ENCODE measurements at places on chromosomes 1 and 21.
A peak's percentile ranks its signal among the peaks of the same experiment; 100 is the strongest.

- no peak for DNase-seq
Measured at GRCh38 chr1:12706061-12706460, 9.8 kb upstream of the AADACL3 start.

DNA sequence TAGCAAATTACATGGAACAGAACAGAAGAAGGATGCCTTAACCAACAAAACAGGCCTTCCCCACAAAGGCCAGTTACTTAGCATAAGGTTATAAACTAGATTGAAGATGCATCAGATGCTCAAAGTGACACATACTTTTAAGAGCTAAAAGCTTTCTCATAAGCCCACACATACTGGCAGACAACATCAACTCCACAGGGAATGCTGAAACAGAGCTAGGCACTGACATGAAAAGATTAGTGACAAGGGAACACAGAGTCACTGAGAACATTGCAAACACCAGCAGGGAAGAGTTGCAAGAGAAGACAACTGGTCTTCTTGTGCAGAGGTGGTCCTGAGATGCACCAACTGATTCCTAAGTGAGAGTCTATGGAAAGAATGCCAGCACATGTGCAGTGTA lies 6.9 kb downstream of the TTC13 start:
- no peak for DNase-seq

DNA sequence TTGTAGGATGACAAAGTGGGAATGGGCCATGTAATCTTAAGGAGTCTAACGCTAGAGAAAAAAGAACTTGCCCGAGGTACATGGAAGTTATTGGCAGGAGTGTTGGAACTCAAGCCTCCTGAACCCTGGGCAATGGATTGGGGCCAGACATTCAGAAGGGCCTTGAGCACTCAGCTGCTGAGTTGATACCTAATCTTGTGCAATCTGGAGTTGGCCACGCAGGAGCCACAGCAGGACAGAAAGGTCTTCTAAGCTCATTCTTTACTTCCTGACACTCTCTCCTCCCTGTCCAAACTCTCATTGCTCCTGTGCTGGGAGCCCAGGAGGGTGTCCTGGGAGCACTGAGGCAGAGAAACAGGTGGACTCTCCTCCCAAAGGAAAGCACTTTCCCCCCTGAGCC lies 25.1 kb upstream of the CSF1 start:
- no peak for DNase-seq

GRCh38 chr1:38133756-38134155 lies 87.2 kb upstream of the POU3F1 start:
- no peak for DNase-seq

DNA sequence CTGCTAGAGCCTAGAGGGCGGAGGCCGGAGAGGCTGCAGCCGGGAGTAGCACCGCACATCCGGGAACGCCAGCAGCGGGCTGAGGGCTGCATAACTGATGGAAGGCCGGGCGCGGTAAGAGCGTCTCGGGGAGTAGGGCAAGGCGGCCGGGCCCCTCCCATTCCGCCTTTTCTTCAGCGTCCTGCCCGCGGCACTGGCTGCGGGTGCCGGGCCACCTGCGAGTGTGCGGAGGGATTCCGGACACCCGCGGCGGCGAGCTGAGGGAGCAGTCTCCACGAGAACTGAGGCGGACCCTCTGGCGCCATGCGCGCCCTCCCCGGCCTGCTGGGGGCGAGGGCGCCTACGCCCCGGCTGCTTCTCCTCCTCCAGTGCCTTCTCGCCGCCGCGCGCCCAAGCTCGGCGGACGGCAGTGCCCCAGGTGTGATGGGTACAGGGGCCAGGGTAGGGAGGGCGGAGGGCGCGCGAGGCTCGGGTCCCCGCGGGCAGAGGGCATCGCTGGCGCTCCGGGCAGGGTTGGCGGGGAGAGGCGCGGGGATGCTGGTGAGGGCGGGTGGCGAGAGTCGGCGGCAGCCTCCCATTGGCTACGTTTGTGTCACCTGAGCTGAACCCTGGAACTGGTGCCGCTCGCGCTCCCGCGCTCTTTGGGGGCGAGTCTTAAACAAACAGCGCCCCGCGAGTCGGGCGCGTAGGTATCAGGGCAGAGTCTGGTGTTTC lies 334.4 kb downstream of the SRGAP2C start:
- DNase-seq: peak; percentile 11

DNA sequence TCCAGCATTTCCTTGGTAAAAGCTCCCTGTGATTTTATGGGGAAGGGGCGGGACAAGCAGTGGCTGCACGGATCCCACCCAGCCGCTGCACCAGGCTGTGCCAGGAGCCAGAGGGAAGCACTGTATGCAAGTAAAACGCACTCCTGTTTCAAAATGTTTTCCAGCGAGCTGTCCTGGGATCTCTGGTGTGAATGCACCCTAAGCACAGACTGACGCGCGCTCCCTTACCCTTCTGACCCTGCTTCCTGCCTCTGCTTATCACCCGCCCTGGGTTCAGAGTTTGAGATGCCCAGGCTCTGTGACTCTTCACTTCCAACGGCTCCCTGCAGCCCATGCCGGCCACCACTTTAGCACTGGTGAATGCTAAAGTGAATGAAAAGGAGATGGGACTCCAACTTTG lies 131.2 kb downstream of the RHOU start:
- DNase-seq: peak; percentile 49

GRCh38 chr1:92972409-92973129 lies 11.3 kb upstream of the DIPK1A start:
- DNase-seq: no peak

- peak; percentile 31 for DNase-seq
Measured at GRCh38 chr1:208036106-208036808, 125.3 kb upstream of the CD34 start.

GRCh38 chr1:58829866-58830265 lies 46.0 kb upstream of the JUN start:
- peak; percentile 69 for DNase-seq
